ENCODE measurements at places on chromosomes 4 and X. TPM values are rescaled to one million over a fixed set of nuclear protein-coding genes. Genes with fewer than 3 reads are reported as not detected.

Gene PHEX
- under 0.01 TPM for total RNA-seq

Gene MAOA
- 111 TPM for total RNA-seq

Gene FHIP1A
- 8.2 TPM for total RNA-seq

Gene SERTM2
- total RNA-seq: not detected

DNA sequence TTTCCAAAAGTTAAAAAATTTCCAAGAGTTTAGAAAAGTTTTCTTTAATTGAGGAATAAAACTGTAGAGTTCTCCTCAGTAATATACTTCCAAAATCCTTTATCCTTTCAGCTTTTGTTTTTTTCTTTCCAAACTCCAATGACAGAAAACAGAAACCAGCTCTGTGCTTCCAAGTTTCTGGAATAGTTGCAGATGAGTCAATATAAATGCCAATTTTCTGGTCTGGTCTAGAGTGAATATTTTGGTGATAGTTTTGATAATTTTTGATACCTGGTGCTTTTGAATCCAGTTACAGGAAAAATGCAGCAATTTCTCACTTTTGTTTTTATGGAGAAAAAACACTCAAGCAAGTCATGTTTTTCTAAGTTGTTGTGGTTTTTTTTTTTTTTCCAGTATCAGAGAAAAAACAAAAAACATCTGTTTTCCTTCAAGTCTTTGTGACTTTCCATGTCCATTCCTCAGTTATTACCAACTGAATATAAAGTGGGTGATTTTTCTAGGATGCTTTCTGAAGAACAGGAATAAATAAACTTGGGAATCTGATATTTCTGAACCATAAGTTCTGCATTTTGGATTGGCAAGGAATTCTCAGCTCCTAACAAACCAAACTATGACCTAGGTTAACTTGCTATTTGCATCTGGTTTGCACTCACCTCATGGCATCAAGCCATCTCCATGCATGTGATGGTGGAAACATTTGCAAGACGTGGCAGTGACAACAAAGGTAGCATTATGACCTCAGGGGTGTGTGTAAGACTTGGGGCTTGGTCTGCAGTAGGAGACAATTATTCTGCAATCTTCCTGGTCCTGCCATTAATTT lies 139.1 kb downstream of the VEGFC start:
- no peak for DNase-seq
- H3K4me1 ChIP-seq: no peaks in the 10 kb centered on the region
- no peaks in the 10 kb centered on the region for H3K27me3 ChIP-seq
- no peak overlapping the region for H3K4me3 ChIP-seq
- H3K27ac ChIP-seq: no peak overlapping the region
- H3K36me3 ChIP-seq: no peaks in the 10 kb centered on the region

DNA sequence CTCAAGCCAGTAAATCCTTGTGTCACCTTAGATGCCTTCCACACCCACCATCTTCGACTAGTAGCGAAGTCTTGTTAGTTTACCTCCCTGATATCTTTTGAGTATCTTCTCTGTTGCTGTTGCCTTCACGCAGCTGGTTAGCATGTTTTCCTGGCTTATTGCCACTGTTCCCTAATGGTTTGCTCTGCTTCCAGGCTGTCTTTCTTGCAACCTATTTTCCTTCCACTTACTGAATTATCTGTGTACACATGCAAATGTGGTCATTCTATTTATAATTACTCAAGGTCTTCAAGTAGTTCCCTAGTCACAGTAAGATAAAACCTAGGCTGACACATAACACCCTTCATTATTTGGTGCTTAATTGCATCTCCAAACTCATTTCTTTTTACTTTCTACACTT lies 89.5 kb downstream of the UGT8 start:
- H3K36me3 ChIP-seq: no peaks in the 10 kb centered on the region
- DNase-seq: no peak
- H3K27ac ChIP-seq: no peak overlapping the region

DNA sequence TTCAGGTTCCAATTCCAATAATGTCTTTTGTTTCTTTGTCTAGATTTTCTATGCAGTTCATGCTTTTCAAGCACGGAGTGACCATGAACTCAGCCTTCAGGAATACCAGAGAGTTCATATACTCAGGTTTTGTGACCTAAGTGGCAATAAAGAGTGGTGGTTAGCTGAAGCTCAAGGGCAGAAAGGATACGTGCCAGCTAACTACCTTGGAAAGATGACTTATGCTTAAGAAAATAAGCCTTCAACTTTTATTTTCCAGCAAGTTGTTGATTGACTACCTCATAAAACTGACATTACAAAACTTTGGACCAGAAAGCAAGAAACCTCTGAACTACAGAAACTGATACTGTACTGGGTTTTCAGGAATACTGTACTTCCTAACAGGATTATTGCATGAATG lies 30.8 kb downstream of the INTS12 start:
- H3K4me3 ChIP-seq: no peak overlapping the region
- H3K27me3 ChIP-seq: no peaks in the 10 kb centered on the region
- H3K4me1 ChIP-seq: no peaks in the 10 kb centered on the region
- H3K36me3 ChIP-seq: peaks cover 13% of the 10 kb centered on the region
- DNase-seq: no peak

DNA sequence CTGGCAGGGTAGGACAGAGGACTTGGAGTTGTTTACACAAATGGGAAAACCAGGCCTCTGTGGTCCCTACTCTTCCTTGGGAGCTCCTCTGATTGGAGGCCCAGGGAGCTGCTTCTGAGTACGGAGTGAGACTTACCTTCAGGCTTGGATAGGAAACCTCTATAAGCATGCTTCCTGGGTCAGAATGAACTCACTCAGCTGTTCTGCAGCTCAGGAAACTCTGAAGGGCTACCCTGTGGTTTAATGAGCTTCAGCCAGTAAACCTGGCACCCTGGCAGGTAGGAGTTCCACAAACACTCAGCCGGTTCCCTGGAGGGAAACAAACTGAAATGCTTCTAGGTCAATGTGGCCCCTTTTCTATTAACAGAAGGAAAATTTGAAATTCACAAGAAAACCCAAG lies 51.0 kb upstream of the TFDP3 start:
- H3K36me3 ChIP-seq: no peaks in the 10 kb centered on the region
- H3K27me3 ChIP-seq: no peaks in the 10 kb centered on the region
- H3K4me1 ChIP-seq: no peaks in the 10 kb centered on the region
- no peak overlapping the region for H3K4me3 ChIP-seq

- no peak for DNase-seq
- no peaks in the 10 kb centered on the region for H3K4me1 ChIP-seq
- no peaks in the 10 kb centered on the region for H3K36me3 ChIP-seq
- H3K4me3 ChIP-seq: no peak overlapping the region
- H3K27me3 ChIP-seq: peaks cover 17% of the 10 kb centered on the region
These were observed 4.4 kb downstream of the ZFYVE28 start for GRCh38 chr4:2413821-2414610.

DNA sequence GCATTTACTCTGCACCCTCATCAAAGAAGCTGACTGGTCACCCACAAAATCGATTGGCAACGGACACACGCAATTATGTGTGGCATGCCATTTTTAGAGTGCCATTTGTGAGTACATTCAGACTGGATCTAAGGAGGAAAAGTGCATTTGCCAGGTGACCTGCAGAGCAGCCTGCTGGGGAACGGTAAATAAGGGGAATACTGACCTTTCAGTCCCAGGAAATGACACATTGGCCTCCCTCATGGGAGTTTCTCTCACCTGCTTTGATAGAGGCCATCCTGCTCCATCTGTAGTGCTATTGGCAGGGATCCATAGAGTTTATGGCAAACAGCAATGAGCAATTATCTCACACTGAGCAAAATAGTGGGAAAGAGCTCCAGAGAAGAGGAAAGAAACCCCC lies 127.8 kb downstream of the DDX53 start:
- H3K4me3 ChIP-seq: no peak overlapping the region
- no peak for DNase-seq
- H3K27me3 ChIP-seq: no peaks in the 10 kb centered on the region
- H3K27ac ChIP-seq: no peak overlapping the region

- no peak overlapping the region for H3K27ac ChIP-seq
- no peaks in the 10 kb centered on the region for H3K4me1 ChIP-seq
These were observed 45.8 kb downstream of the SLC39A8 start for GRCh38 chr4:102299354-102300107.

- no peaks in the 10 kb centered on the region for H3K27me3 ChIP-seq
These were observed 750.2 kb upstream of the HS3ST1 start for GRCh38 chr4:12178614-12179610.

All from tibial nerve (tissue), 4 donors.